CD4-positive, alpha-beta T cell treated with Interleukin-2 at 100 ng/mL for 4 hours (primary cell): ENCODE measurements at places on chromosomes 2 and 18.

DNA sequence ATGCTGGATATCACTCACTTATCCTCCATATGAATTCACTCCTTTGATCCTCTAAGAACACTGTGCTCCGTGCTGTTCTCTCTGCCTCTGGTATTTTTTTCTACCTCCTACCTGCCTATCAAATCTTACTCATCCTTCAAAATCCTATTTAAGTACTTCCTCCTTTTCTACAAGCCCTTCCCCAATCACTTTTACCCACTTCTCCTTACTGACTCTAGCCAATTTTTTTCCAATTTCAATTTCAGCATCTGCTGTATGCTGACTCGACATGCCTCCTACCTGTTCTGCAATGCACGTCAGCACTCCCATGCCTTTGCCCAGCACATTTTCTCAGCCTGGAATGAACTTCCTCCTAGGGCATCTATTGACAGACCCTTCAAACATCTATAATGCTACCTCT lies 37.3 kb upstream of the LNPK start:
- no peak for DNase-seq

- DNase-seq, result no peak
Observed at GRCh38 chr18:78779996-78780718, 199.5 kb upstream of the SALL3 start.

GRCh38 chr2:213500881-213501280 lies 216.6 kb downstream of the SPAG16 start:
- no peak for DNase-seq

GRCh38 chr18:31252522-31252921 lies 65.4 kb upstream of the DSG1 start:
- no peak for DNase-seq

DNA sequence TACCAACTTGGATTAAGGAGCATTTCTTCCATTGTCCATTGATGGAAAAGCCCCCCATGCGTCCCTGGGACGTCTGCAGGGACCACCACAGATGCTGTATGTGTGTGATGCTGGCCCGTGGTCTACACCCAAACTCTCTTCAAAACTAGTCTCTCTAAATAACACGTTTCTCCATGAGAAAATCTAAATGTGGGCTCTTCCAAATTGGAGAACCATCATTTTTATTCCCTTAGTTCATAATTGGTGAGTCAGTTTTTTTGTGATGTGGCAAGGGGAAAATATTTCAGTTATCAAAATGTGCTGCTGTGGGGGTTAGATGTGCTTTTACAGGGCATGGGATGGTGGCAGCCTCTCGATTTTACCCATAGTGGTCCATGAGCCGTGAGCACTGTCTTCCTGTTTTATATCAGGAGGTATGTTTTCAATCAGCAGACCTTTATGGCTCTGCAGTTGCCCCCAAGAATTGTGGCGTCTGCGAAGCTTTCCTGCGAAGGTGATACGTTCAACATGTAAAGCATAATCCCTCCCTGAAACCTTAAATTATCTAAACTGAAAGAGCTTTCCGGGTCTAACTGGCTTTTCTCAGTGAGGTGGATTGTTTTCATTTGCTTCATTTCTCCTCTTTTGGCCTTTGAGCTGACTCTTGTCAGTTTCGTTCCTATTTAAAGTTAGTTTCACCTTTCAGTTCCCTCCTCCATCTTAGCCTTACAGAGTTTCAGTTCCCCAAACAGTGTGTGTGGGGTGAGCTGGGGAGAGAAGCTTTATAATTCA lies 78.4 kb downstream of the SETBP1 start:
- peak; percentile 27 for DNase-seq

- DNase-seq, result no peak
Observed at GRCh38 chr2:234450431-234451124, 46.3 kb downstream of the ARL4C start.

DNA sequence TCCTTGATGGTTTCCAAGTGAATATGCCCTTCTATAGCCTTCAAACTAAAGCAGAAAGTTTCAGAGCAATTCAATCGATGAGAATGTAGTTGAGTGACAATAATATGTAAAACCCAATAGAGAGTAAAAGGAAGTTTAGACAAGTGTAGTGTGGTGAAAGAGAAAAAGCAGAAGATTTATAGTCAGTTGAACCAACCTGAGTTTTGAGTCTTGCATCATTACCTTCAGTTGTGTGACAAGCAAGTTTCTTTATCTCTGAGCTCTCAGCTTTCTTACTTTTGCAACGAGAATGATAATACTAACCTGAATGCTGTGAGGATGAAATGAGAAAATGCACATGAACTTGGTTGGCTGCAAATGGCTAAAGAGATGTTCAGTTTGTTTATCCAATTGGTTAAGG lies 40.6 kb upstream of the TMEM247 start:
- no peak for DNase-seq

DNA sequence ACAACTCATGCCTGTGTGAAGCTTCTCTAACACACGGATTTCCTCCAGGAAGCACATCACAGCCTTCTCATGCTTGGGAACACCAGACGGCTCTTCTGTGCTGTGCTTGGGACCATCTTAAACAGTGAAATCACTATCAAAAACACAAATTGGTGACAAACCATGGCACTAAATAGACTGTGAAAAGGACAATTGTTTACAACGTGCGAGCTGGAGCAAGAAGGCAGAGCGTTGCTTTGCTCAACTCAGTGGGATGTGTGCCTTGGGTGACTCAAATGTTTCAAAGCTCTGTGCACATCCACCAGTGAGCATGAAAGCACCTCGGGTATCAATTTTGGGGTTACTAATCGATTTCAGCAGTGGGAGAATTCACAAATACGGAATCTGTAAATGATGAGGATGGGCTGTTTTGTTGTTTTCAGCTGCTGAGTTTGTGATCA lies 182.4 kb upstream of the ARL4C start:
- no peak for DNase-seq

GRCh38 chr2:217724471-217724870 lies 278.3 kb downstream of the TNS1 start:
- no peak for DNase-seq

DNA sequence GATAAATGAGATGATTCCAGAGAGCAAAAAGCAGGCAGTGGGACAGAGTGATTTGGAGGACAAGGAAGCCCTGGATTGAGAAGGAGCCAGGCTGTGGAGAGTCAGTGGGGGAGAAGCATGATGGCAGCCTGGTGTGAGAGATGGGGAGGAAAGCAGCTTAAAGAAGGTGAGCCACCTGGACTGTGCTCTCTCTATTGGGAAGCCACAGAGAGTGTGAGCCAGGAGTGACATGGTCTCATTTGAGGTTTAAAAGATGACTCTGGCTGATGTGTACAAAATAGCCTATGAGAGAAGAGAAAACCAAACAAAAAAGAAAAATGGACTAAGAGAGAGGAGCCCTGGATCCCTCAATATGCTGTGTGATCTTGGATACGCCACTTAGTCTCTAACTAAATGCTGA lies 12.9 kb upstream of the EPAS1 start:
- DNase-seq, result no peak

GRCh38 chr18:7755753-7756475 lies 188.8 kb downstream of the PTPRM start:
- DNase-seq, result no peak
